ENCODE measurements at places on chromosomes 12 and 14. TPM values are rescaled to one million over a fixed set of nuclear protein-coding genes. Genes with fewer than 3 reads are reported as not detected.

C12orf54 gene
- not detected for total RNA-seq

SOX5 gene
- 30.4 TPM for total RNA-seq

KLHDC1 gene
- 1.1 TPM for total RNA-seq

- H3K4me1 ChIP-seq = no peaks in the 10 kb centered on the region
- H3K27me3 ChIP-seq = no peaks in the 10 kb centered on the region
- H3K36me3 ChIP-seq = no peaks in the 10 kb centered on the region
- no peak overlapping the region for H3K27ac ChIP-seq
These were observed 42.4 kb downstream of the PLEKHG3 start for GRCh38 chr14:64746298-64747250.

GRCh38 chr12:1929985-1930802 is 11.7 kb upstream of the CACNA2D4 start:
- no peaks in the 10 kb centered on the region for H3K4me1 ChIP-seq
- no peaks in the 10 kb centered on the region for H3K36me3 ChIP-seq
- no peak for DNase-seq
- no peak overlapping the region for H3K27ac ChIP-seq
- H3K4me3 ChIP-seq = no peak overlapping the region

GRCh38 chr12:91110311-91110924 is 876 bp downstream of the LUM start:
- H3K4me1 ChIP-seq = no peaks in the 10 kb centered on the region
- no peaks in the 10 kb centered on the region for H3K27me3 ChIP-seq
- no peaks in the 10 kb centered on the region for H3K36me3 ChIP-seq
- no peak for DNase-seq
- H3K27ac ChIP-seq = no peak overlapping the region

DNA sequence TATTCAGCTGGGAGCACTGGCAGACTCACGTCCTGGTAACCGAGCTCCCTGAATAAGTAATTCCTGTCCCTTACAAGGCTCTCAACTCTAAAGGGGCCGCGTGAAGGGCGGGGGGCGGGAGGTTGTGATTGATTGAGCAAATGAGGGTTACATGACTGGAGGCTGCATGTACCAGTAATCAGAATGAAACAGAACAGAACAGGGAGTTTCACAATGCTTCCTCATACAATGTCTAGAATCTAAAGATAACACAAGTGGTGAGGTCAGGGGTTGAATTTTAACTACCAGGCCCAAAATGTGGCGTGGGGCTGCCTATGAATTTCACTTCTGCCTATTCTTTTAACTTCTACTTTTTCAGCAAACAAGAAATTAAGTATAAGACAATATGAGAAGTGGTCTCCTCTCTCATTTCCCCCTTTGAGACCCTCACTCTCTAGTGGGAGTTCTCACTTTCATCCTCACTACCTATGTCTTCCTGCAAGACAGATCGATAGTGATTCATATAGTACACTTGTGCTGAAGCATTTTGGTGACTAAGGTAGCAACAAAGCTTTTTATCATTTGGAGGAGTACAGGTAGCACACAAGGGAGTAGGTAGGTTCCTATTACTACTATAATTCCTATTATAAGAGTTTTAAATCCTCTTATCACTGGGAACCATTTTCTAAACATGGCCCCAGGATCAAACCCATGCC is 239.8 kb downstream of the KTN1 start:
- no peak overlapping the region for H3K4me3 ChIP-seq
- no peaks in the 10 kb centered on the region for H3K4me1 ChIP-seq
- H3K27me3 ChIP-seq = no peaks in the 10 kb centered on the region
- no peak for DNase-seq

DNA sequence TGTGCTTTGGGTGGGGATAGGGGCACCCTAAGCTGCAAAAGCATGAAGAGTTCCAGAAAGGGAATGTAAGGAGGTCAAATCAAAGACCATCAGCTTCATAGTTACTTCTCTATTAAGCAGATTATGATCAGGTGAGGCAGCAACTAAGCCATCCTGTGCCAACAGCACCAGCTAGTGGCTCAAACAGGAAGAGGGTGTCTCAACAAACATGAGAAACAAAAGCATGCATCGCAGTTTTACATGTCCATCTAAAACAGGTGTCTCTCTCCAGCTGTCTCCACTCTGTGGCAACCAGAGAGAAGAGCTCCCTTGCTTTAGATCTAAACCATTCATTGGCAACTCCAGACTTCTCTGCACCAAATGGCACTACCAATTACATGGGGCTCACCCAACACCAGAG is 52.9 kb downstream of the ACTN1 start:
- peaks cover 28% of the 10 kb centered on the region for H3K4me1 ChIP-seq
- H3K27me3 ChIP-seq = no peaks in the 10 kb centered on the region
- no peaks in the 10 kb centered on the region for H3K36me3 ChIP-seq
- no peak overlapping the region for H3K27ac ChIP-seq
- DNase-seq = no peak

- no peaks in the 10 kb centered on the region for H3K36me3 ChIP-seq
- no peaks in the 10 kb centered on the region for H3K27me3 ChIP-seq
- DNase-seq = no peak
- H3K27ac ChIP-seq = no peak overlapping the region
These were observed 4.7 kb downstream of the BMAL2 start for GRCh38 chr12:27337376-27337775.

DNA sequence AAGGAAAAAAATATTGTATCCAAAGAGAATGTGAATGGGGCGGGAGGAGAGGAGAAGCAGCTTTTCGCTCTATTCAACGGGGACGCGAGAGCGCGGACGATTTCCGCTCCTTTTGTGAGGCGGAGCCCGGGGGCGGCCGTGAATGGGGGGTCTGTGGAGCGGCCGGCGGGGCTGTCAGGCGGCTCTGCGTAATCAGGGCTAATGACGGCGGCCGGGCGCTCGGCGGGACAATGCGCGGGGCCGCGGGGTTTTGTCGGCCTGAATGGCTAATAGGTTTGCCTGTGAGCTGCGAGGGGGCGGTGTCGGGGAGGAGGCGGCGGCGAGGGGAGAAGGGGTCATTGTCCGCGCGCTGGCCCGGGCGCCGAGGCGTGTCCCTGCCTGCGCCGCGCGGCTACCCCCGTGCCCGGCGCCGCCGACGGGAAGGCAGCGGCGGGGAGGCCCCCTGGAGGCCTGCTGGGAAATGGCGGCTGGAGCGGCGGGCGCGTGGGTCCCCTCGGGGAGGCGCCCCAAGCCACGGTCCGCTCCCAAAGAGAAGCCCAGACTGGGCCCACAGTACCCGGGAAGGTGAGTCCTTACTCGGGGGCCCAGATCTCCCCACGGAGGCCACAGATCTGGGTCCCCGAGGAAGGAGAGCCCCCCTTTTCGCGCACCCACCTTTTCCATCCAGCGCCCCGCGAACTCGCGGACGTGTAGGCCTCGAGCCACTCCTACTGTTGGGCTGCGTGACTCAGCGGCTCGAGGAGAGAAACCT is 6.0 kb downstream of the SIX6 start:
- H3K36me3 ChIP-seq = no peaks in the 10 kb centered on the region
- peak overlapping the region; percentile 9 for H3K4me3 ChIP-seq
- no peaks in the 10 kb centered on the region for H3K4me1 ChIP-seq
- H3K27ac ChIP-seq = no peak overlapping the region
- DNase-seq = no peak

DNA sequence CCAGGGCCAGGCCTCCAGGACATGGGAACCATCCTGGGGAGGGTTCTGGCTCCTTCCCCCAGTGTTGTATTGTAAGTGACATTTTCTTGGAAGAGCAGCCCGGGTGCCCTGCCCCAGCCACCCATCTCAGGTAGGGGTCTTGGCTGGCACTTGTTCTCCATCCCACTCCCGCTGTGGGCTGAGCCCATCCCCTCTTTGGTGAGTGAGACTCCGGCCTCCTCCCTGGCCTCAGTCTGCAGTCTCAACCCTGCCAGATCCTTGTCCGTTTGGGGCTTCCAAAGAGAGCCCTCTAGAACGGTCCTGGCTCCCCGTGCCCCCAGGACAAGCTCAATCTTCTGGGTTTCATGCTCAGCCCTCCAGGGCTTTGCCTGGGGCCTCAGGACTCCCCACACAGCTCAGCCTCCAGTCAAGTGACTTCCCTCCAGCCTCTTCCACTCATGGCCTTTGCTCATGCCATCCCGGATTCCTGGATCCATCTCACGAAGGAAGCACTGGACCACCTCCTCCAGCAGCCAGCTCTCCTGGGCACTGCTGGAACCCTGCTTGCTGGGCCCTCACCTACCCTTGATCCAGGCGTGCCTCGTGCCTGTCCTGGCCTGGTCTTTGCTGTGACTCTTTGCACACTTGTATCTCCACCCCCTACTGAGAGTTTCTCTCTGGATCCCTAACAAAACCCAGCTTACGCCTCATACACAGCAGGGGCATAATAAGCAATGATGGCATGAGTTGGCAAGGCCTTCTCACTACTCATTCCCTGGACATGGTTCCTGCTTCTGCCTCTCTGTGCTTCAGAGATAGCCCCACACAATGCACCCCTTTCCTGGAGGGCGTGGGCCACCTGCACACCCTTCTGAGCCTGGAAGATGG is 297.4 kb upstream of the RTL1 start:
- peak; percentile 21 for DNase-seq
- no peaks in the 10 kb centered on the region for H3K36me3 ChIP-seq
- no peak overlapping the region for H3K27ac ChIP-seq
- no peaks in the 10 kb centered on the region for H3K4me1 ChIP-seq

GRCh38 chr12:52534482-52534881 is 14.3 kb upstream of the KRT5 start:
- H3K27me3 ChIP-seq = no peaks in the 10 kb centered on the region
- no peak overlapping the region for H3K4me3 ChIP-seq
- no peaks in the 10 kb centered on the region for H3K36me3 ChIP-seq
- no peak overlapping the region for H3K27ac ChIP-seq
- no peaks in the 10 kb centered on the region for H3K4me1 ChIP-seq
